DMS79 treated with DMSO at 0.1 percent for 48 hours (cell line): ENCODE measurements at places on chromosomes 2 and 18.

- no peak for DNase-seq
These were observed 25.3 kb upstream of the STARD7 start for GRCh38 chr2:96233880-96234316.

GRCh38 chr2:86518481-86518880 is 44.8 kb downstream of the CHMP3 start:
- DNase-seq, result no peak

DNA sequence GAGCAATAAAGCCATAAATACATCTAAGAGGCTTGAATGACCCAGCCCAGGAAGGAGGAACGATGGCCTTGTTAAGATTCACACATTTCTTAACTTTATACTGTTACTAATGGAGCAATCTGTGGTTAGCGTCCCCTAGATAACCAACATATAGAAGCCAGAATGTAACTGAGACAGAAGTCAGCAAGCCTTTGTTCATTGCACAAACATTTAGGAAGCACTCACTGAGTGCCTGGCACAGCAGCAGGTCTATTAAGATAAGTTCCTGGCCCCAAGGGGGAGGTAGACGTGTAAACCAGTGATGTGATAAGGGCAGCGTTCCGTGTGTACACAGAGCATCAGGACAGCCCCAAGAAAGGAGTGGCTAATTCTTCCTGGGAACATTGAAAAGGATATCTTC is 63.6 kb upstream of the ATL2 start:
- DNase-seq, result no peak

- no peak for DNase-seq
These were observed 76.9 kb downstream of the MRO start for GRCh38 chr18:50742952-50743351.

DNA sequence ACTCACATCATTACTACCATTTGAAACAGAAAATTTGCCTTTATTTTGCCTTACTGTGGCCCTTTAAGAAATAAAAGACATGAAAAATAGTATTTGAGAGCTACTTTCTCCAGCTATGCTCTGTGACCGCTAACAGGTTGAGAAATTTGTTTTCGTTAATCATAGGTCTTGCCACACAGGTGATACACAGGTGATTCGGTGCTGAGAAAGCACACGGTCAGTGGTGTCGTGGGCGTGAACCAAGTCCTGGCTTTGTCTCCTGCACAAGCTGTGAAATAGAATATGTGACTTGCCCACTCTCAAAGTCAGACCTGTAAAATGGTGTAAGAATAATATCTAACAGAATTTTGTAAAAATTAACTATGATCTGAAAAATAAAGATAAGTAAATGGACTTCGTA is 155.3 kb upstream of the SLC39A10 start:
- DNase-seq, result no peak

- no peak for DNase-seq
These were observed 384.3 kb downstream of the METTL4 start for GRCh38 chr18:2186967-2187366.

GRCh38 chr2:150783896-150784295 is 296.4 kb upstream of the RND3 start:
- DNase-seq, result no peak

DNA sequence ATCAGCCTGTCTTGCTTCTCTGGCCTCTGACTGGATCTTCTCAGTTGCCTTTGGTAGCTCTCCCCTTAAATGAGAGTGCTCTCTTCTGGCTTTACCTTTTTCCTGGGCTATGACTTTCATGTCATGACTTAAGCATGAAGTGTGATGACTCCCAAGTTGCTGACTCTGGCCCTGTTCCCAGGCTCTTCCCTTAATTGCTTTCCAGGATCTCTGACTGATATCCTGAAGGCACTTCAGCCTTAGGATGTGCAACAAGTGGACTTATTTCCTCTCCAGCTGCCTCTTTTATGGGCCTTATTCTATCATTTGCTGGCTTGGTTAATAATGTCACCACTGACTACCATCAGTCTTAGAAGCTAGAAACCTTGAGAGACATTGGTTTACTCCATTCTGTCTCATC is 17.4 kb downstream of the SEMA4F start:
- DNase-seq, result no peak

DNA sequence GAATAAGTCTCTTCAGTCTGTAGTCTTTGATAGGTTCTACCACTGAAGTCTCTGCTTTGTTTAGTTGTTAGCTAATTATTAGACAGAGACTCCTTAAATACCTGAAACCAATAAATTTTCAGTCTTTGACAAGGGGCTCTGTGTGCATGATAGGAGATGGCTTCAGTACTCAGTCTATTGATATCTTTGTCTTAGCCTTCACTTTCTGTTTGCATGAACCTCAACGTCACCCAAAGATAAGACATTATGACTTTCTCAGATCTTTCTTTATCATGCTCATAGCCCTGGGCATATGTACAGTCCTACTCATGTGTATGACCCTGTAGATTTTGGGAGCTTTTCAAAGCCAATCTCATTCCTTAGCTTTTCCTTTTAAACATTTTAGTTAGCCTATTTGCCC is 183.5 kb upstream of the GCFC2 start:
- DNase-seq, result no peak

DNA sequence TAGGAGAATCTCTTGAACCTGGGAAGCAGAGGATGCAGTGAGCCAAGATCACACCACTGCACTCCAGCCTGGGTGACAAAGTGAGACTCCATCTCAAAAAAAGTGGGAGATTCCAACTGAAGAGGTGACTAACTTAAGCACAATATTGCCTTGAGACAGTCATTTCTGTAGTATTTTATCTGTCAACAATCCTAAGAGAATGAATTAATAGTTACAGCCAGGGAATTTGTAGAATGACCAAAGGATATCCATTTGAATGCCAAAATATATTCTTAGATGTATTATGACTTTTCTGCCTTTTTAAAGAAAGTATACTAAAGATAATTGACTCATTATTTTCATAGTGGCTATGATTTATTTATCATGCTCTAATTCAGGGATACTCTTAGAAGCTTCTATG is 40.7 kb upstream of the CCDC150 start:
- DNase-seq, result no peak

DNA sequence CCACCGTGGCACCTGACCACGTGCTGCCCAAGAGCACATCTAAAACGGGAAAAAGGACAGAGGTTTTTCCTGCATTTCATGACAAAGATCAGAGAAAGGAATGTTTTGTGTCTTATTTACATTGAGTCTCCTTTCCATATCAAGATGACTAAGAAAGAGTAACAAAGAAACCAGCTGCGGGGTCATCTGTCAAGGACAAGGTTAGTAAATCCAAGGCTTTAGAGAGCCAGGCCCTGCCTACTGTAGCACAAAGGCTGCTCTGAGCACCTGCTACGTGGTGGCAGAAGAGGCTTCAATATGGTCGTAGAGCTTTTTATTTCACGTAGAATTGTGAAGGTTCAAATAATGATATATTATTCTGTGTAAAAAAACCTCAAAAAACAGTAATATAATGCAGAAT is 51.0 kb downstream of the PRELID3A start:
- no peak for DNase-seq
